ENCODE measurements at places on chromosomes 2 and 18.

DNA sequence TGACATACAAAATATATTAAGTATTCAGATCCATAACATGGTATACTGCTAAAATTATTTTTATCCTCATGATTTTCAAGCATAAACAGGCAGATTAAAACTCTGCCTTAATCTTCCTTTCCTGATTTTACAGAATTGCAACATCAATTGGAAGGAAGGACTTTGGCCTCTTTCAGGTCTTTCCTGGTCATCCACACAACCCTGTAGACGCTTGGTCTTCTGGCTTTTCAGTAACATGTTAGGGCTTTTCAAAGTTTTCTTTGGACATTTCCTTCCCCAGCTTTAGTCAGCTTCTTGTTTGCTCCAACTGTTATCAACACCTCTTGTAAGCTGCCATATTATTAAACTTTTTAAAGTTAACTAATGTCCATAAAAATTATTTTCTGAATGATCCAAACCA, 1364.9 kb upstream of the NRXN1 start:
- DNase-seq, result no peak

DNA sequence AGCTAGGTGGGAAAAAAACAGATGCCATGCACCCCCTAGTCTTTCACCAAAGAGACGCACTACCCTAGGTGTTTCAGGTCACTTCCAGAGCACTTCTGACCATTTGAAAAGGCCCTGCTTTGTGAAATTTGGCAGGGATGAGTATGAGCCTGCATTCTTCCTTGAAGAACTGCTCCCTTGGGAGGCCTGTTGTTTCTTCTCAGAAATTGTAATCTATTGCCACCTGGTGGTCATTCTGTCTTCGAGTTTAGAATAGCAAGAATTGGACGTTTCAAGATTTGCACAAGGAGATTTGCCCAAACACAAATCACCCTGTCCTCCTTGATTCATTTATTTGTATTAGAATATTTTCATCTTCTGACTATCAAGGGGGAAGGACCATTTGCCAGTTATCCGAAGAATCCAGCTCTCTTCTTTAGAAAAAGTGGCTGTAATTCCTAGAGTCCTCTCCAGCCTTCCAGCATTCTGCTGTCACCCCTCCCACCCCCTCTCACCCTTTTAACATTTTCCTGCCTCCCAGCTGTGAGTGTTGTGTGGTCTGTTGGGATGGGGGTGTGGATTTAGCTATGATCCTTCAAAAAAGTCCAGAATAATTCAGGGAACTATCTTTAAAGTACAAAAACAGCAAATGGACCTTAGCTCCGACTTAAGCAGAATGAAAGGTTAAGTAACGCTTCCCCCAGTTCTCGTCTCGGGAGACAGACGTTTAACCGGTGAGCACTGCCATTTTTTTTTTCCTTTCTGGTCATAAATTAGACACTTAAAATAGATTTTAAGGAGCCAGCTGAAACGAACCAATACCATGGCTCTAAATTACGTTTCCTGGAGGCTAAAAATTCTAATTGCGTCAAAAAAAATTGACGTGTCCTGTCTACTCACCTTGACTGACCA, 3.7 kb upstream of the GAD1 start:
- DNase-seq, result peak; percentile 77

GRCh38 chr2:231533086-231533776, 3.0 kb upstream of the NMUR1 start:
- no peak for DNase-seq

DNA sequence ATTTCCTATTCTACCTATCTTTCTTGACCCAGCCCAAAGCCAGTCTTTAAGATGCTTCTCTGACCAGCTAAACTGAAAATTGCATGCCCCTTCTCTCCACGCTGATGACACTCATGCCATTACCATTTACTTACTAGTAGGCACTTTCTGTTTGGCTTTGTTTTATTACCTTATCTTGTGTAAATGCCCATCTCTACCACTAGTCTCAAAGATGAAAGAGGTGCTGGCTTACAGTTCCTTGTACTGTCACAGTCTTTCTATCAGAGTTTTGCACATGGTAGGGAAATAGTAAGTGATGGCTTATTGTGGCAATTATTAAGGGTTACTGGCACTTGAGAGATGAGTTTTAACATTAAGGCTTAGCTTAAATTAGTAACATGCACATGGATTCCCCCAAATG, 352.1 kb downstream of the RBM43 start:
- no peak for DNase-seq

- DNase-seq, result peak; percentile 92
Observed at GRCh38 chr2:43059183-43059897, 167.1 kb downstream of the ZFP36L2 start.

- DNase-seq, result no peak
Observed at GRCh38 chr2:225042800-225043167, 516 bp upstream of the DOCK10 start.

DNA sequence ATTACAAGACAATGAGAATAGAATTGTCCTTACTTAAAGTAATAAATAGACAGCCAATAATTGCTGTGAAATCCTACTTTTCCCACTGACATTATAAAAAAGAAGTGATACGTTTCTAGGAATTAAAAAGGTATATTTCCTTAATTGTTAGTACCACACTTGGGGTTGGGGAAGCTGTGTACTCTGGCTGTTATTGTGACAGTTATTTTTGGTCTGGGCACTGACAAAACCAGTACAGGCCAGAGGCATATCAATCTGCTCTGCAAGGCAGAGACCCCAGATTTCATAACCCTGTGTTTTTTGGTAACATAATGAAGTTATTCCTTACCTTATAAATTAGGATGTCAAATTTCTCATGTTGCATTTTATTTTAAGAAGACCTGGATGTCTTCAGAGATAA, 66.5 kb downstream of the RAB10 start:
- DNase-seq, result no peak

DNA sequence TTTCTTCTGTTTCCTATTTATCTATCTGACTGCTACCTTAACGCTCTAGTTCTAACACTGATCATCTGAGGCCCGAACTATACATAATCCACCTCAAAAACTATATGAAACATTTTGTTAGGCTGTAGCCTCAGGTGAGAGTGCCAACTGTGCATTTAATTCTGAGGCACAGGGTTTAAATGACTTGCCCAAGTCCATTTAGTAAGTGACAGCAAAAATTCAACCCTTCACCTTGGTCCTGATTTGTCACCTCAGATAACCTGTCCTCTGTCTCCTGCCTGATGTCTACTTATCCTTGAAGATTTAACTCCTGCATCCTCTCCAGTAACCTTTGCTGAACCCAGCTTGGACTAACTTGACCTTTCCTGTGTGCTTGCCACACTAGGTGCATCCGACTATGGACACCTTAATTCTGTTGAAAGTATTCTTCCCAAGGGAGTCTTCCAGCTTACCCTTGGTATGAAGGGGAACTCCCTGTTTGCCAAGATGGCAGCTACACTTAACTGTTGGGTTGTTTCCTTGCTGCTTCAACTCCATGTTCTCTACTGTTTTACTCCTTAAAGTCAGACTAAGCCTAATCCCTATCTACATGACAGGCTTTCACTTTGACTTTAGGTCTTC, 23.5 kb downstream of the CD302 start:
- DNase-seq, result no peak

DNA sequence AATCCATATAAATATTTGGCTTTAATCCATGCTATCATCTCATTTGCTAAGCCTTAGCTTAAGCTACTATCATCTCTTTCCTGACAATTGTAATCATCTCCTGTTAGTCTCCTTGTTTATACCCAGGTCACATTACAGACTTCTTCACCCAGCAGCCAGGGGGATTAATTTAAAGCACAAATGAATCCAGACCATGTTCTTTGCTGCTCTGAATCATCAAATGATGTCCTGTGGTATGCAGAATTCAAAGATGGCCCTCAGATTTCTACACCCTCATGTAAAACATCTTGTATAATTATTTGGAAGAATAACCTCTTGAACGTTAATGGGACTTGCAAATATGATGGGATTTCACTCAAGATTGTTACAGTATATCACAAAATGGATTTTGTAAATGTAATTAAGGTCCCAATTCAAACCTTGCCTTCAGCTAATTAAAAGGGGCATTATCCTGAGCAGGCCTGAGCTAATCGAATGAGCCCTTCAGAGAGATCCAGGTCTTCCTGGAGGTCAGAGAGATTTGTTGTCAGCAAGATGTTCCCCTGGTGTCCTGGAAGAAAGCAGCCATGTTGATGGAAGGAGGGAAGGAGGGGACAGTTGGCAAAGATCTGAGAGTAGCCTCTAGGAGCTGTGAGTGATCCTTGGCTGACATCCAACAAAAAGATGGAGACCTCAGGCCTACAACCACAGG, 241.1 kb upstream of the MMADHC start:
- no peak for DNase-seq

DNA sequence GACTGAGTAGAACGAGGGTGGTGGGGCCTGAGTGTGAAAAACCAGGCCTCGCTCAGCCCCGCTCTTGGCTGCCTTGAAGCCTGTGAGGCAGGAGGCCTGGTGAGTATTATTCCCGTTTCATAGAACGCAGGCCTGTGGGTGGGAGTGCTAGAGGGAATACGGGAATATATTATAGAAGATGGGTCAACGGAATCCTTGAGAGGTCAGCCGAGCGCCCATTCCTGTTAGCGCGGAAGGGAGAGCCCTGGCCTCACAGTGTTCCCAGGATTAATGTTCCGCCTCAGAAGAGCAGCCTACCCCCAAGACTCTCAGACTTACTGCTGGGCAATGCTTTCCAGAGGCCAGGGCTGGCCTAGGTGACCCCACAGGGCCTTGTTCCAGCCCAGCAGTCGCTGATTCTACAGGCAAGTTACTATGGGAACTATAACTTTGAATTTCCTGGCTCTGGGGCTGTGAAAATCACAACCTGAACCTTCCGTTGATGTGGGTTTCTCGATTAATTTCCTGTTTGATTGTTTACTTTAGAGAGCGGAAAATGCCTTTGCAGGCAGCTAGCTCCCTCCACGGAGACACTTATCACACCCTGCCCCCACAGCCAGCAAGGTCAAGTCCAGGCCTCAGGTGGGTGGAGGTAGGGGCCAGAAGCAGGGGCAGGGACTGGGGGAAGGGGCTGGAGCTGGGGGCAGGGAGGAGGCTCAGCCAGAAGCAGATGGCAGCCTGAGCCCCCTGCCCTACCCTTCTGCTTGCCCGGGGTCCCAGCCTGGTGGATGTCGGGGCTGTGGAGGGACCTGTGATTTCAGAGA, 108.3 kb downstream of the SMAD7 start:
- DNase-seq, result no peak

- DNase-seq, result no peak
Observed at GRCh38 chr18:21155443-21155842, 43.8 kb upstream of the ROCK1 start.

GRCh38 chr2:219426068-219426443, 7.9 kb downstream of the DES start:
- DNase-seq, result no peak

DNA sequence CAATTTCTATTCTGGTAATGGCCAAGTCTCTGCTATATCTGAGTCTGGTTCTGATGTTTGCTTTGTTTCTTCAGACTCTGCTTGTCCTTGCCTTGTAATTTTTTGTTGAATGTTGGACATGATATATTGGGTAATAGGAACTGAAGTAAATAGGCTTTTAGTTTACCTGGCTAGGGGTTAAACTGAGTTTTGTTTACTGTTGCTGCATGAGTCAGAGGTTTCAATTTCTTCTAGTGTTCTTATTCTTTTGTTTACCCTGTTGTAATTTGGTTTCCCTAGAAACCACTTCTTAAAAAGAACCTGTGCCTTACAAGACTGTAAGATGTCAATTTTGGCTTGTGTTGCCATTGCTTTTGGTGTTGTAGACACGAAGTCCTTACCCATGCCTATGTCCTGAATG, 285.0 kb upstream of the KCNH7 start:
- DNase-seq, result no peak

GRCh38 chr2:160405077-160405867, 88.3 kb downstream of the RBMS1 start:
- DNase-seq, result no peak

GRCh38 chr2:145927131-145927950, 1407.4 kb upstream of the ZEB2 start:
- DNase-seq, result no peak

- no peak for DNase-seq
Observed at GRCh38 chr2:161708350-161708975, 84.2 kb downstream of the SLC4A10 start.

DNA sequence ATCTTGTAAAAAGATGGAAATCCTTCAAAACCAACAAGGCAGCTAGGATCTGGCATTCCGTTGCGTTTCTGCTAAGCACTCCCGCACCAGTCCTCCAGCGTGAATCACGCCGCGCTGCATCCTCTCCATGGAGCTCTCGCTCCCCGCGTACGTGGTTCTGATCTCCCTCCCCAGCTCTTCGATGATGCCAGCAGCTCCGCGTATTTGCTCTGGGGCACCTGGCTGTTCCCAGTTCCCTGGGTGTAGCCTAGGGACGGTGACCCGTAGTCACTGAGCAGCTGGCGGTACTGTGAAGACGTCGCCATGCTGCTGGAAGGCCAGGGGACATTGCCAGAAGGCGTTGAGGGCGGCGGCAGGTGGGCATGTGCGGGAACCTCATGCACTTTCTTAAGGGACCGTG, 407.5 kb downstream of the RNF144A start:
- no peak for DNase-seq

DNA sequence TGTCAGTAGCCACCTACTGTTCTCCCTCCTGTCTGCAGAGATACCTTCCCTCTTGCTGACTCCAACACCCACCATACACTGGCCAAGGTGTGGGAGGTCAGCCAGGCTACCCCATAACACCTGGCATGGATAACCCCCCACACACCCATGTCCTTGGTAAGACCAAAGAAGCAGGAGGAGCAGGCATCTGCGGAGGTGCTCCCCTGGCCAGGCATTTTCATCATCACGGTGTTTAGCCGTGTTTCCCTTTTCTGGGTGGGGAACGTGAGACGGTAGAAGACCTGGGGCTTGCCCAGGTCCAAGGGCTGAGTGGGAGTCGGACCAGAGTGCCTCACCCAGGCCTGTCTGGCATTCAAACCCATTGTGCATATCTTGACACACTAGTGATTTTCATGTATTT, 150.3 kb downstream of the SMAD7 start:
- no peak for DNase-seq

GRCh38 chr2:135471106-135471505, 59.9 kb downstream of the ZRANB3 start:
- DNase-seq, result no peak

DNA sequence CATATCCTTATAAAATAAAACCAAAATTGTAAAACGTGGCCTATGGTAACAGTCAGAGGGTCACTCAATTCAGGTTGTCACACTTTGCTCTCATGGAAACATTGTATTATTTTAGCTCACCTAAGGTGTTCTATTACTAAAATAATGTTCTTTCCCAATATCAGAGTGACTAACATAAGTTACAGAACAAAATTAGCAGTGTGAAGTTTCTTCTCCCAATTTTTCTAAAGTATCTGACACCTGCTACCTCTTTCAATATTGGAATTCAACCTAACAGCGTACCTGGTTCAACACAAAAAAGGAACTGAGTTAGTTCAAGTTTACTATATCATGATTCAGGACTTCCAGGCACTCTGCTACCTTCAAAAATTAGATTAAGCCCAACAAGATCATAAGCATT, 190.4 kb downstream of the ZEB2 start:
- DNase-seq, result no peak
